Activated CD4-positive, alpha-beta memory T cell treated with anti-CD3 and anti-CD28 coated beads for 36 hours (primary cell): ENCODE measurements at places on chromosomes 5 and 9. TPM values are rescaled to one million over a fixed set of nuclear protein-coding genes. Genes with fewer than 3 reads are reported as not detected.

- DNase-seq, result no peak
Observed at GRCh38 chr9:136174779-136175615, 29.9 kb downstream of the LHX3 start.

GRCh38 chr5:4083591-4084337 is 488.1 kb downstream of the IRX1 start:
- DNase-seq, result no peak

Gene SYK
- not detected for total RNA-seq

DNA sequence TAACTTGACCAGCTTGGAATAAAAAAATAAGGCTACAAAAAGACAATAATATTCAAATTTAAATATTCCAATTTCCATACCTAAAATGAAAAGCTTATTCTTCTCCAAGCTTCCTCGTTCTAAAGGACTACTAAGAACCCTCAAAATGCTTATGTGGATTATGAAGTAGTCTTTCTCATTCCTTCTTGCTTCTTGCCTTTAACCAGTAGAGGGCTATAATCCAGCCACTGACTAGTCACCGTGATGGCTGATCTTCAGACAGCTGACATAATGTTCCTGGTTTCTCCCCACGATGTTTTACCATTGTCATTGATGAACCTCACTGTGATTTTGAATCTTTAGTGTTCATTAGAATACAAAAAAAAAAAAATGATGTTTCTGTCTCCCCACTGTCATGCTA is 515.3 kb downstream of the TLE1 start:
- DNase-seq, result no peak

- no peak for DNase-seq
Observed at GRCh38 chr5:41772785-41773442, 97.3 kb downstream of the OXCT1 start.

- no peak for DNase-seq
Observed at GRCh38 chr9:18452276-18452675, 21.7 kb upstream of the ADAMTSL1 start.

DNA sequence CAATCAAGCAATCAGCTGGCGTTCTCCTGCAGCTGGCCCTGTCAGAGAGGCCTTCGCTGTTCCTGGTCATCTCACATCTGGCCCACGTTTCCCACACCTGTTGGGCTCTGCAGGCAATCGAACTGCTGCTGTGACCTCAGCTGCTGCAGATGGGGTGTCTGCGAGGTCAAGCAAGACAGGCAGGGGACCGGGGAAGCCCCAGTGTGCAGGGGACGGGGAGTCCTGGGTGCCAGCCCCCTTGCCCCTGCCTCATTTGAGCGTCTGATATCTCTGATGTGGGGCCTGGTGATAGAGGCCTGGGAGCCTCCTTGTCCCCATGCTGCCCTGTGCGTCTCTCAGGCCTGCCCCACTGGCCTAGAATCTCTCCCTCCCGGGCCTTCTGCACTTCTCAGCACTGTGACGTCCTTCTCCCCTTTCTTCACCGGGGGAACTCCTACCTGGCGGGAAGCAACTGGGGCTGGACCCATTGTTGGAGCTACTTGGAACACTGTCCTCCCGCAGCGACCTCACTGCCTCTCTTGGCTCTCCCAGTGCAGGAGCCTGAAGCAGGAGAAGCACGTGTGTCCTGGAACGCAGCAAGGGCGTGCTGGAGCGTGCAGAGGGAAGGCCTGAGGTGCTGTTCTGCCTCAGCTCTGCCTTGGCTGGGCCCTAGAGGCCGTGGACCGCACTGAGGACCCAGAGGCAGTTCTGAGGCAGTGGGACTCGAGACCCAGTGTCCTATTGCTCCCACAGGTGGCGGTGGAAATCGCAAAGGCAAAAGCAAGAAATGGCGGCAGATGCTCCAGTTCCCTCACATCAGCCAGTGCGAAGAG is 3.9 kb downstream of the GRK6 start:
- DNase-seq, result no peak

- no peak for DNase-seq
Observed at GRCh38 chr9:11931109-11931508, 762.1 kb upstream of the TYRP1 start.
